ENCODE measurements at places on chromosomes 13 and 19.

GRCh38 chr13:101654883-101655282, 202.4 kb downstream of the ITGBL1 start:
- no peak for DNase-seq

DNA sequence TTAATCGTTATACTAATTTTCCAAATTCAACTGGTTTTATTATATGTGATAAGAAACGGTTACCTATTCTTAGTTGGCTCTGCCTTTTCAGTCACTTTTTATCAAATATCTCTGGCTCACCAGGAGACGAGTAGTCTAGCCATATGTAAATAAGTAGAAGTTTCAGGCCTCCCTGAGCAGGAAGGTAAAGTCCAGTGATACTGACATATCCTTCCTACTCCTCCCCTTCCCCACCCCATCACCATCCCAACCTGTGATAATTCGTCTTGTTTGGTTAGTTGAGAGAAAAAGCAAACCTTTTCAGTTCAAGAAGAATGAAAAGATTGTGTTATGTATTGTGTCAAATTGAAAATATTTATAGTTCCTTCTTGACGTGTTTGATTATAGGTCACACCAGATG, 53.9 kb downstream of the TM9SF2 start:
- no peak for DNase-seq

DNA sequence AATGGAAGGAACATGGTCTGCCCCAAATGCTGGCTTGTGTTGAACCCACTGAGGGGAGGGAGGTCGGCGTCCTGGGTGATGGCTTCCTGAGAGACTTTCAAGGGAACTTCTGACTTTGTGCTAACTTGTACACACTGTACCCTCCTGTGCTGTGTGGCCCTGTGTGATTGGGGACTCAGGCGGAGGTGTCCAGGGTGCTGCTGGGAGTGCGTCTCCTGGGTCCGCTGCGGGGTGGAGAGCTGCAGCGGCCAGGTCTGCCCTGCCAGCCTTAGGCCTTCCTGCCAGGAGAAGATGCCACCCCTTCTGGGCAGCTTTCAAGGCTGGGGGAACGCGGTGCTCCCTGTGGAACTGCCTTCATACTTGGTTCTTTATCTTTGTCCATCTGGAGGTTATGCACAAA, 170.1 kb downstream of the URI1 start:
- DNase-seq: no peak

DNA sequence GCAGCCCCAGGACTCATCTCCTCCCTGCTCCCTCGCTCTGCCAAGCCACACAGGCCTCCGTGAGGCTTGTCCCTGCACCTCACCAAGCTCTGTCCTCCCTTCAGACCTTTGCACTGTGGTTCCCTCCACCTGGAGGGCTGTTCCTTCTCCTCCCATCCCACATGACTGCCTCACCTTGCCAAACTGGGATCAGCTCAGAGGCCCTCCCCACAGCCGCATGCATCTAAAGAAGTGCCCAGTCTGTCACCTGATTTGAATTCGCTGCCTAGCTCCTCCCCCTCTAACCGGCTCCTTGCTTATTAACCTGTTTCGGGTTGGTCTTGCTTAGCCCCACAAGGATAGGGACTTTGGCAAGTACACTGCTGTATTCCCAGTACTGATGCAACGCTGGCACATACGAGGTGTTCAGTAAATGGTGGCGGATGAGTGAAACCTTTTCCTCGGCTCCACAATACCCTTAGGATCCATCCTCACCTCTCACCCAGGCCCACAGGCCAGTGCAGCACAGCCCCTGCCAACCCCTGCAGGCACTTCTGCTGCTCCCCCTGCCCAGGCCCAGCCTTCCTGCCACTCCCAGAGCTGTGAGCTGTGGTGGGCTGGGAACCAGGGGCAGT, 4.4 kb downstream of the AKT2 start:
- no peak for DNase-seq

GRCh38 chr13:111241006-111241755, 79.3 kb upstream of the TEX29 start:
- no peak for DNase-seq

DNA sequence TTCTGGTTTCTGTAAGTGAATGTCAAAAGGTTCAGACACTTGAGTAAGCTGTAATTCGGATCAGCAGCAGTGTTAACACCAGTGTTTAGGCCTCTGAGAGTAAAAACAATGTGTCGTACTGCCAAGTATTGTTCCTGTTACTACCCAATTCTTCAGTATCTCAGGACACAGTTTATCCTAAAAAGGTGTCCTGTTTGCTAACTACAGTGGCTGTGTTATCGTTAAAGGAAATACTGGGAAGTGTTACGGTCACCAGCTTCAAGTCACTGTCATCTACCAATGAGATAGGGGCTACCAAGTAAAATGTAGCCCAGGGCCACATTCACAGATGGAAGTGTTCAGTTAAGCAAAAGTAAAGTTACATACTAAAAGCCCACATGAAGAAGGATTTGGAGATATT, 2.3 kb upstream of the UPF3A start:
- no peak for DNase-seq

GRCh38 chr13:93399212-93399611, 172.6 kb downstream of the GPC6 start:
- no peak for DNase-seq

DNA sequence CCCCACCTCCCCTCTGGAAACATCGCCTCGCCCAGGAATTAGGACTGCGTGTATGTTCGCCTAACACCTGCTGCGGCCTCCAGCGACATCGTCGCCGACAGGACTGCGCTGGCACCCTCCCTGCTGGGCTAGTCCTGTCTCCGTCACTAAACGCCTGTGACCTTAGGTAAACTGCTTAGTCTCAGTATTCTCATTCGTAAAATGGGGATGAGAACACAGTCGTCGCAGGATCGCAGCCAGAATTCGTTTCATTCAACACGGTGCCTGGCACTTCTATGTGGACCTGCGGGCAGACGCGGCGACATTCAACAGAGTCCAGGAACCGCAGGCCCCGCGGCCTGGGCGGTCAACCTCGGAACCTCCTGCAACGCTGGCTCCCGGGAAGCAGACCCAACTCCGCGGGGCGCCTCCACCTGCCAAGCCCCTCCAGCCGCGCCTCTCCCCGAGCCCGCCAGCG, 485 bp downstream of the CRYL1 start:
- peak; percentile 33 for DNase-seq

- no peak for DNase-seq
Measured at GRCh38 chr13:78183732-78184131, 265.1 kb upstream of the EDNRB start.

DNA sequence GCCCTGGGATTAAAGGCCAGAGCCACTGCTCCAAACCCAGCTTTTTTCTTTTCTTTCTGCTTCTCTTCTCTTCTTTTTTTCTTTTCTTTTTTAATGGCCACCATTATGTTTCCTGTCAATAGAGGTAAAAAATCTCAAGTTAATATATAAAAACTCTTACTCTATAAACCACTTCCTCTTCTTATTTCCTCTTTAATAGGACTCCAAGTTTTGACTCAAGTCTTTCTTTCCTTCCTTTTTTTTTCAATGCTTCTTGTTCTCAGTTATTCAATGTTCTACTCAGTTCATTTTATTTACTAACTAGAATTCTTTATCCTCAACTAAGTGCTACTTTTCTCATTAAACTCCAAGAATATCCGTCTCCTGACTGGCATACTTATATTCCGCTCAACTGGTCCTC, 27.1 kb upstream of the MYCBP2 start:
- DNase-seq: no peak

GRCh38 chr13:34757441-34757840, 184.6 kb upstream of the NBEA start:
- no peak for DNase-seq

GRCh38 chr13:107119989-107120881, 552.3 kb upstream of the ARGLU1 start:
- no peak for DNase-seq

DNA sequence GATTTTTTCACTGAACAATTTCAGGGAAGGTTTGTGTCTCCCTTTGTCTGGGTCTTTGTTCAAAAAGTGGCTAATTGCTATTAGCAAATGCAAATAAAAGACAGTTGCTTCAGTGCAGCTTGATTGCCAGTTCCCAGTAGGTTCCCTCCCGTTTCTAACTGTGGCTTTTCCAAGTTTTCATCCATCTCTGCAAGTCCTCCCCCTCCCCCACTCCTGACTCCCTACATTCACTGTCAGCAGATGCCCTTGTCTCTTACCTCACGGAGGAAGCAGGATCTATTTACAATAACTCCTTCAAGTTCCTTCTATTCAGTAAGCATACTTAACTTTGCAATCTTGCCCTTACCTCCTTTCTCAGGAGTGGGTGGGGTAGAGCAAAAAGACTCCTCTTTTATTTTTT, 55.4 kb upstream of the SCEL start:
- DNase-seq: no peak
